ENCODE measurements at places on chromosomes 3 and 15.

- no peak for DNase-seq
These were observed 461 bp downstream of the SECISBP2L start for GRCh38 chr15:49045751-49046219.

- peak; percentile 36 for DNase-seq
These were observed 48.7 kb downstream of the BSN start for GRCh38 chr3:49602877-49603411.

DNA sequence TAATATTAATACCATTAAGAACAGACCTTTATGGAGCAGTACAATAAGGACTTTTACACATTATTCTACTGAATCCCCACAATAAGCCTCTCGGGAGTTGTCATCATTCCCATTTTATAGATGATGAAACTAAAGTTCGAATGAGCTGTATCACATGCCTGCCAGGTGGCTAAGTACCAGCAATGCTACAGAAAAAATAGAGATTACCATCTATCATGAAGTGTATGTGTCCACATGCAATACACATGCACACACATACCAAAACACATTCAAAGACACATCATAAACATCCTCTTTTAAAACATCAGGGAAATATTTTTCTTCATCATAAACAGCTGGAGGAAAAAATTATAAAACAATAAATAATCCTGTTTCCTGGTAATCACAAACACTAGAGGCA, 136.6 kb downstream of the SUCLG2 start:
- DNase-seq = no peak

GRCh38 chr3:145429546-145429945, 731.4 kb downstream of the PLOD2 start:
- DNase-seq = no peak

DNA sequence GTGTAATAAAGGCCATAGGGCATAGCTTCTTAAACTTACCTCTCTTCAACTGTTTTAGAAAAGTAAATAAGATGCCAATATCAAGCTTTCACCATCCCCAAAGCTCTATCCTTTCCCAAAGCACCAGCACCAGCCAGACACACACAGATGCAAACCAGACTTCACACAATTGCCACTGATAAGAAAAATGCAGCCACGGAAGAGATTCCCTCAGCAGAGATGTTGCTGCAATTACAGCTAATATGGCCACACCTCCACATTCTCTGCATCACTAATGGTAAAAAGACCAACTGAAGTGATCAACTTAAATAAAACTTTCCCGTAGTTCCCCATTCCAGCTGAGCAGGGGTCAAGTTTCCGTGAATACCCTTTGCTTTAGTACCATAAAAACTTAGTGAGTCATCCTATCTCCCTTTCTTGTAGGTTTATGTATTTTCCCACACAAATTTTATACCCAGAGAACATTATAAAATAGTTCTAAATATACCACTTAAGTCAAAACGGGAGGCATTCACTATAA, 64.4 kb downstream of the SLC9A9 start:
- DNase-seq = no peak

DNA sequence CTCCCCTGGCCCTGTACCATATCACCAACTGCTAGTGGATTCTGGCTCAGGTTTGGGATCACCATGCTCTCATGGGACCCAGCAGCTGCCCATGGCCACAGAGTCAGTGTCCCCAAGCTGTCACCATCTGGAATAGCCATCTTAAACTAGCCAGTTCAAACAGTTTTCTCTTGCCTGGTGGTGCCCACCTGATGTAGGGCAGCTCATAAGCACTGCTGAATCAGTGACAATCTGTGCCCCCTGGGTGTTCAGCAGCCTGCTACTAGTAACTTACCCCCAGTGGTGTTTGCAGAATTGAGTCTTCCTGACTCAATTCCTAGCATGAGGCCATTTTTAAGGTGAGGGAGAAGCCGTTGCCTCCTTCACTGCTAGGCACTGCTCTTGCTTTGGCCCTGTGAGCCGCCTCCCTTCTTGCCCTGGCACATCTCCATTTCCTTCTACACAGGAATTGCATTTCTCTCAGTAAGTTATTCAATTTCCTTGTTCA, 7.9 kb downstream of the RPSA start:
- no peak for DNase-seq

All from activated T-cell treated with anti-CD3 and anti-CD28 coated beads for 48 hours (primary cell).